NT2/D1 (cell line): ENCODE measurements at places on chromosomes 12 and 14.
A peak's percentile ranks its signal among the peaks of the same experiment; 100 is the strongest.

DNA sequence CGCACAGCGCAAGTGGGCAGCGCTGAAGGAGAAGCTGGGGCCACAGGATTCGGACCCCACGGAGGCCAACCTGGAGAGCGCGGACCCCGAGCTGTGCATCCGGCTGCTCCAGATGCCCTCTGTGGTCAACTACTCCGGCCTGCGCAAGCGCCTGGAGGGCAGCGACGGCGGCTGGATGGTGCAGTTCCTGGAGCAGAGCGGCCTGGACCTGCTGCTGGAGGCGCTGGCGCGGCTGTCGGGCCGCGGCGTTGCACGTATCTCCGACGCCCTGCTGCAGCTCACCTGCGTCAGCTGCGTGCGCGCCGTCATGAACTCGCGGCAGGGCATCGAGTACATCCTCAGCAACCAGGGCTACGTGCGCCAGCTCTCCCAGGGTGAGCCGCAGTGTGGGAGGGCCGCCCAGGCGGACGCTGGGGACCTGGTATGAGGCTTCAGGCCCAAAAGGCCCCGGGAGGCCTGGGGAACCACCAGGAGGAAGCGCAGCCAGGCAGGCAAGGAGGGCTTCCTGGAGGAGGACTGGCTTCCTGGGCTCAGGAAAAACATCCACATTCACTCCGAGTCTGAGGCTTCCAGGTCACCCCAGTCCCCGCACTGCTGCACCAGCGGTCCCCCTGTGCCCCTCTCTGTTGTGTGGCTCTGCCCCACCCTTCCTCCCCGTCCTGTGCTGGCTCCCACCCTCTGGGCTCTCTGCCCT is 12.1 kb downstream of the INF2 start:
- no peak for DNase-seq

GRCh38 chr14:58724206-58724605 is 86.4 kb downstream of the DACT1 start:
- DNase-seq, result no peak

DNA sequence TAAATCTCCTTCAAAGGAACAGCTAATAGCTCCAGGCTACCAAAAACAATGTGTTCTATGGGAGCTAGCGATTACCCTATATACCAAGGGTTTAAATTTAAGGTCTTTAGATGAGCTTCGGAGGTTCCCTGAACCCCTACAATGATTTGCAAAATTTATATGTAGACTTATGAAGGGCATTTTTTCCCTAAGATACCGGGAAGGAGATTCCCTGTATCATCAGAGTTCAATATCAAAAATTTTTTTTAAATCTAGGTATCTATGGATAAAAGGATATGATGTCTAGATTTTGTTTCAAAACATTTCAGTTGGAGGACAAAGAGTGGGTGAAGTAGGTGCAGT is 17.9 kb upstream of the COL2A1 start:
- no peak for DNase-seq

GRCh38 chr12:43112101-43112920 is 439.7 kb downstream of the ADAMTS20 start:
- no peak for DNase-seq

DNA sequence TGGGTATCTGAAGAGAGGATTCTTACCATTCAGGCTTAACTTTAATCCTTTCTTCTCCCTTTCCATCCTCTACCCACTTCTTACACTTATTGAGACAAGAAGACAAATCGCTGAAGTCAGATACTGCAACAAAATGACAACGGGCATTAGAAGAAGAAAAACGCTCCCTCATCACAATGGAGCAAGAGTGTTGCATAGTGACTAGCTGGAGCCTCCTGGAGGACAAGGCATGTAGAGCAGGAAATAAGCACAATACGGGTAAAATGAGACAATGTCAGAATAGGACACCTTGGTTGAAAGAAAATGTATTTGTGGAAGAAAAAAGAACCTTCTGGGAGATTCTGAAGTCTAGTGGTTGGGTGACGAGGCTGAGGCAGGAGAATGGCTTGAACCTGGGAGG is 501.0 kb downstream of the RERGL start:
- peak; percentile 50 for DNase-seq

GRCh38 chr12:62622177-62622576 is 155.6 kb downstream of the MON2 start:
- no peak for DNase-seq

- DNase-seq, result no peak
These were observed 45.0 kb upstream of the KRR1 start for GRCh38 chr12:75556311-75556899.

DNA sequence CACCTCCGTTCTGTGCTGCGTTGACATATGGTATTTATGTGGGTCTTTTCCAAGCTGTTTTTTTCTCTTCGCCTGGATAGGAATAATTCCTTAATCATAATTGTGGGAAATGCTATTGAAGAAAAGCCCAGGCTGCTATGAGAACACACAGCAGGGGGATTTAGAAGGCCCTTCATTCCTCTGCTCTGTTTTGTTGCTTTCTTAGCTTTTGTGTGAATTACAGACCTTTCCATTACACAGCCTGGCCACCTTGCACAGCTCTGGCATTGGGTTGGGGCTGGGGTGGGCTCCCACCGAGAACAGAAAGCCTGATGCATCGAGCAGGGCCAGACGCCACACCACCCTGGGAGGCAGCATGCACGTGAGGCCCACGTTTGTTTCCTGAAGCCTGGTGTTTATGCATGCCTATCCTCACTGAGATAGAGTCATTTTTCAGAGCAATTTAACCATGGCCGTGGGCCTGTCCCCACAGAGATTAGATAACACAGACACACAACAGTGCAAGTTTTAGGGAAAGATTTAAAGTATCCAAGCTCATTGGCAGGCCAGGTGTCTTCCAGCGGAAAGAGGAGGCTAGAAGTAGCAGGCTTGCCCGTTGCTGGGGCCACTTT is 287.6 kb upstream of the PWP1 start:
- no peak for DNase-seq

DNA sequence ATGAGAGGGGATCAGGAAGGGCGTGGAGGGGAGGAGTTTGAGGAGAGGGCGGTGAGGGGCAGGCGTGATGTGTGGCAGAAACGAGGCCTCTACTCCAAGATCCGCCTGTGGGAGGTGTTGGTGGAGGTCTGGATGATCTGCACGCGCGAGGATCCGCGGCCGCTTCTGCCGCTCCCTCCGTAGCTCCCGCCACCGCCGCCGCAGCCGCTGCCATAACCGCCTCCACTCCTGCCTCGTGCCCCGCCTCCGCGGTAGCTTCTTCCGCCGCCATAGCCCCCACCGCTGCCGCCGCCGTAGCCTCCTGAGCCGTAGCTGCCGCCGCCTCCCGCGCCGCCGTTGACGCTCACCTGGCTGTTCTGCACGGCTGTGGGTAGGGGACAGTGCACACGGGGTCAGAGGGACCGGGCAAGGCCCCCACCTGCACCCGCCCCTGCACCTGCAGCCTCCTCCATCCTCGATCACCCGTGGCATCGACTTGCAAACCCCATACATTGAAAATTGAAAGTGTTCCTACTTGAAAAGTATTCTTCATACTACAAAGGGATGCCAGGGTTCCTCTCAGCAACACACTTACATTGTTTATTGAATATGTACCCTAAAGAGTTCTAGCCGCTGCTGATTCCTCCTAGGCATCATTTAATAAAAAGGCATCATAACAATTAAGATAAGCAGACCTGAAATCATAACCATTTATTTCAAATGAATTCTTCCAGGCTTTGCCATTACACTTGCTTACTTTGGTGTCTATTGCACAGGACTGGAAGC is 11.1 kb upstream of the KRT1 start:
- no peak for DNase-seq

- DNase-seq, result no peak
These were observed 38.8 kb downstream of the RFLNA start for GRCh38 chr12:124333724-124334123.

DNA sequence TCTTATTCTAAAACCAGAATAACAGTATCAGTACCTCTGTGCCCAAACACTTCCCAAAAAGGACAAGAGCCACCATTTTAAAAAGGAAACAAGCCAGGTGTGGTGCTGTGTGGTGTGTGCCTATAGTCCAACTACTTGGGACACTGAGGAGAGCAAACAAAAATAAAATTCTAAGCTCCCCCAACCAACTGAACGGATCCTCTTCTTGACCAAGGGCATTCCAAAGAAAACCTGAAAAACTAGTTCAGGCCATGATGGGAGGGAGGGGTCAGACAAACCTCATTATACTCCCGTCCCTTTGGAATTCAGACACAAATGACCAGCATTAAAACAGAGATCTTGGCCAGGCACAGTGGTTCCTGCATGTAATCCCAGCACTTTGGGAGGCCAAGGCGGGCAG is 20.5 kb downstream of the SLC11A2 start:
- no peak for DNase-seq

DNA sequence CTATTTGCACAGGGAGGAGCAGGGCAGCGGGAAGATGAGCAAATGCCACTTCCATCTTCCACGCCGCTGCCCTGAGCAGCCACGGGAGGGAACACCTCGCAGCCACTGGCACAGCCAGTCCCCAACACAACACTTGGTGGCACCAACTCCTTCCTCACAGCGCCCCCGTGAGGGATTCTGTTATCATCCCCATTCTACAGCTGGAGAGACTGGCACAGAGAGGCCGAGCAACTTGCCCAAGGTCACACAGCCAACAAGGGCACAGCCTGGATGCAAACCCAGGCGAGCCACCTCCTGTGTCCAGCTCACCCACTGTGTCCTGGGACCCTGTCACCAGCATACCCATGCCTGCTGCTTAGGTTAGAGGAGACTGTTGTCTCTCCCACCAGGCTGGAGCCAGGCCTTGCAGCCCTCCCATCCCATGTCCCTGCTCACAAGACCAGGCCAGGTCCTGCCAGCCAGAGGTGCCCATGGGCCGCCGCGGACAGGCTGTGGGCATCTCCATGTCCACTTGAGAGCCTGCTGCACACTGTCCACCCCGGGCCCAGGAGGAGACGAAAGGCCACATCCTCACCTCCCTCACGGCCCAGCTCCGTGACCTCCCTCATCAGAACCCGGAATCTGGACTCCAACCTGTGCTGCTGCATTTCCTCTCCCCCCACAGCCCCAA is 57.0 kb downstream of the NCOR2 start:
- no peak for DNase-seq
